Mesothelial cell of epicardium (in vitro differentiated cells): ENCODE measurements at places on chromosomes 3 and 15. TPM values are rescaled to one million over a fixed set of nuclear protein-coding genes. Genes with fewer than 3 reads are reported as not detected.

SYNPR gene
- 3.7 to 3.8 TPM (median 3.7 TPM) in 3 replicates for total RNA-seq

- no peak for DNase-seq
- no peaks in the 10 kb centered on the region for H3K4me1 ChIP-seq
- no peak overlapping the region for H3K4me3 ChIP-seq
Observed at GRCh38 chr3:13393427-13394360, 26.4 kb downstream of the NUP210 start.

BCL2A1 gene
- total RNA-seq = 0.23 to 0.71 TPM (median 0.49 TPM) in 3 replicates

GABRG3 gene
- total RNA-seq = 2.5 to 3.1 TPM (median 3.0 TPM) in 3 replicates

DNA sequence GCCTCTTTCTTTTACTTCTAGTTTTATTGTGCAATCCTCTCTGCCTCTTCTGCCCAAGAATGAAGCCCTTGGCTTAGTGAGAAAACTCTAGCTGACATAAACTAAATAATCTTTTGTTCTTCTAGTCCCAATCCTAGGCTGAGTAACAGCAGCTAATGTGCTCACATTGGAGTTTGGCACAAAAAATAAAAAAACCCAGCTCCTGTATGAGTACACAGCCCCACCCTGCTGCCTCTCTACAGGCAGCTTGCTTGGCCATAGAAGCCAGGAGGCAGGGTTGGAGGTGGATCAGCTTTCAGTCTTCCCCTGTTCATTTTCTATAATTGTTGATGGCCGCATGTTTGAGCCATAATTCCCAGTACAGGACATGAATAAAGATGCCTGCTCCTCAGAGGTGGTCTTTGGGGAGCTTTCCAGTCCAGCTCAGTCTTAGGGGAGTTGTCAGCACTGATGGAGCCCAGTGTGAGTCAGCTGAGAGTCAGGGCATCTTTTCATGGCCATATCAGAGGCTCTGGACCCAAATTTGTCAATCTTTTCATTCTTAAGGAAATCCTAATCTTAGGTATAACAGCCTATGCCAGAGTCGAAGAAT, 46.7 kb downstream of the RTP1 start:
- no peaks in the 10 kb centered on the region for H3K4me1 ChIP-seq
- H3K27ac ChIP-seq = no peak overlapping the region
- no peak for DNase-seq
- no peak overlapping the region for H3K4me3 ChIP-seq
- peaks cover 10% of the 10 kb centered on the region for H3K27me3 ChIP-seq

GPR160 gene
- total RNA-seq = 0.44 to 1.0 TPM (median 0.45 TPM) in 3 replicates

GRCh38 chr3:101102678-101103296, 109.6 kb upstream of the ABI3BP start:
- H3K4me1 ChIP-seq = no peaks in the 10 kb centered on the region
- H3K36me3 ChIP-seq = no peaks in the 10 kb centered on the region
- no peak for DNase-seq
- H3K4me3 ChIP-seq = no peak overlapping the region

GUCA1C gene
- not detected in 3 replicates for total RNA-seq

GRCh38 chr3:45123581-45124269, 22.5 kb downstream of the CDCP1 start:
- DNase-seq = no peak
- peaks cover 7% of the 10 kb centered on the region for H3K4me1 ChIP-seq
- no peak overlapping the region for H3K27ac ChIP-seq
- no peaks in the 10 kb centered on the region for H3K36me3 ChIP-seq
- no peak overlapping the region for H3K4me3 ChIP-seq
- no peaks in the 10 kb centered on the region for H3K27me3 ChIP-seq

DNA sequence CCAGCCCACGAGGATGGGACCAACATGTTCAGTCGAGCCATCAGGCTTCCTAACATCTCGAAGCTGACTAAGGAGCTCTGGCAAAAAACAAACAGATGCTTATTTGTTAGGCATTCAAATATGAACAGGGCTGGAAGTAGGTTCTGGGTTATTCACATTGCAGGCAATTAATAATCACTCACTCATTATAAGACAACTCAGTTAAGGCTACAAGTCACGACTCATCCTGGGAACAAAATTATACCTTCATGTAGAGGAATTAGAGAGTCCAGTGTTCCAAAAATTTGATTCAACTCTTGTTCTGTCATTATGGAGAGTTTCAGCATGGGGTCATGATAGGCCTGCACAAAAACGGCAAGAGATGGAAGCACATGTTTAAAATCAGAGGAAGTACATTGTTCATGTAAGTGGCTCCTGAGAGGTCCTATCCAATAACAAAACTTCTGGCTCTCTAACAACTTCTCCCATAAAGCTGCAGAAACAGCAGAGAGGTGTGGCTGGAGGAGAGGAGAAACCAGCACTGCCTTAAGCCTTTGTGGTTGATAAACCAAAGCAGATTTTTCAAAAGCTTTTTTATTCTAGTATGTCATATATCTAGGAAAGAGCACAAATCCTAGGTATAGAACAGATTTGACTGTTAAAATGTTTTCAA, 50.6 kb downstream of the ARHGEF3 start:
- H3K4me1 ChIP-seq = peaks cover 5% of the 10 kb centered on the region
- no peaks in the 10 kb centered on the region for H3K27me3 ChIP-seq
- H3K27ac ChIP-seq = peak overlapping the region; percentile 12
- H3K36me3 ChIP-seq = peaks cover 39% of the 10 kb centered on the region
- no peak for DNase-seq
- H3K4me3 ChIP-seq = no peak overlapping the region

FGD5 gene
- total RNA-seq = 3.2 to 3.5 TPM (median 3.4 TPM) in 3 replicates

FETUB gene
- total RNA-seq = not detected in 3 replicates

MASP1 gene
- total RNA-seq = 1.4 to 2.4 TPM (median 1.5 TPM) in 3 replicates

DNA sequence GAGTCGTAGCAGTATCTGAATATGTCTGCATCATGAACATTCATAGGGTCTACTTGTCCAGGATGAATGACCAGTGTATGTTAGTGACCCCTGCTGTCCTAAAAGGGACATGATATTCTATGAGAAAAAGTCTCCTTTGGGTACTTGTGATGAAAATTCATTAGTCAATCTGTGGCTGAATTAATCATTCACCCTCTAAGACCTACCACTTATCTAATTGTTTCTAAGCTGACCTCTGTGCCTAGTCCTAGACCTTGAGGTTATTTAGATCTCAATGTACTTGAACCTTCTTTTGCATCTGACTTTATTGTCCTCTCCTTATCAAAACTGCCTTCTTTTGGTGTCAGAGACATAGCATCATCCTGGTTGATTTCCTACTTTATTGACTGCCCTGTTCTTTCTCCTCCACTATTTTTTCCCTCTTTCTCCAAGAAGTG, 799.3 kb downstream of the DIPK2A start:
- DNase-seq = no peak
- H3K27ac ChIP-seq = no peak overlapping the region
- H3K27me3 ChIP-seq = no peaks in the 10 kb centered on the region
- peaks cover 20% of the 10 kb centered on the region for H3K4me1 ChIP-seq
- H3K4me3 ChIP-seq = no peak overlapping the region

PLA1A gene
- total RNA-seq = not detected in 3 replicates

- no peaks in the 10 kb centered on the region for H3K4me1 ChIP-seq
- H3K4me3 ChIP-seq = no peak overlapping the region
- no peaks in the 10 kb centered on the region for H3K27me3 ChIP-seq
- H3K36me3 ChIP-seq = peaks cover 7% of the 10 kb centered on the region
Observed at GRCh38 chr3:174159604-174160003, 699.5 kb upstream of the NAALADL2 start.

DNA sequence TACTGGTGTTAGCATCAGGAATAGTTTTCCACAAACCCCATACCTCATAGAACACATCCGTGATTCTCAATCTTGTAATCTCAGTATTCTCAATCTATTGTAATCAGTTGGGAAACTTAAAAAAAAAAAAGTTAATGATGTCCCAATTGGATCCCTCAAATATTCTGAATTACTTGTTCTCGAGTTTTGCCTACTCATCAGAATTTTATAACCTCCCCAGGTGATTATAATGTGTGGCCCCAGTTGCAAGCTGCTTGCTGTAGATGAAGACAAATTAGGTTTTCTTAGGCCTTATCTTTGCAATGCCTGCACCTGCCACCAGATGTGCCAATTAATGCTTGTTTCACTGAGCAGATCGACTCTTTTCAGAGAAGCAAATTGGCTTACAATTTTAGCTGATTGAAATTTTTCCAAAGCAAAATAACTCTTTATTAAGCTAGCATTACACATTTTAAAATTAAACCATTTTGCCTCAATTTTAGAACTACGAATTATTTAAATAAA, 19.0 kb upstream of the DIPK2A start:
- no peaks in the 10 kb centered on the region for H3K4me1 ChIP-seq
- H3K27me3 ChIP-seq = no peaks in the 10 kb centered on the region
- H3K27ac ChIP-seq = no peak overlapping the region
- no peaks in the 10 kb centered on the region for H3K36me3 ChIP-seq
- DNase-seq = no peak

MCTP2 gene
- total RNA-seq = 11.9 to 13.3 TPM (median 12.8 TPM) in 3 replicates

DNA sequence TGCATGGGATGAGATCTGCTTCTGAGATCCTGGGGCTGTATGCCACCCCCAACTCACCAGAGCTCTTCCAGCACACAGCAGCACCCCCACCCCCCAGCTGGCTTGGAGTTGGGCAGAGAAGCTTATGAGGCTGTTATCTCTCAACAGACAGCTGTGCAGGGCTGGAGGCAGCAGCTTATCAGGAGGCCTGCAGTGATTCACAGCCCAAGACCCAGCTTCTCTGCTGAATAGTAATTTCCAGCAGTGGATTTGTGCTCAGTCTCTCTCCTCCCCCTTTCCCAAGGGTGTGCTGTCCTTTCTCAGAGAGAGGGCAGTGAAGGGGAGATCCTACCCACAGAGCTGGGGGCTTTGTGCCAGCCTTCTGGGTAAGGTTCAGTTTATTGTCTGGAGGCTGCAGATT, 2.1 kb downstream of the RPP25 start:
- H3K36me3 ChIP-seq = no peaks in the 10 kb centered on the region
- peaks cover 31% of the 10 kb centered on the region for H3K4me1 ChIP-seq
- H3K27ac ChIP-seq = peak overlapping the region; percentile 73
- H3K4me3 ChIP-seq = peak overlapping the region; percentile 56
- no peak for DNase-seq
- H3K27me3 ChIP-seq = peaks cover 48% of the 10 kb centered on the region

ASB14 gene
- not detected in 3 replicates for total RNA-seq

GRCh38 chr3:163577271-163577670, 1501.0 kb downstream of the SI start:
- H3K4me3 ChIP-seq = no peak overlapping the region
- H3K36me3 ChIP-seq = no peaks in the 10 kb centered on the region
- DNase-seq = no peak
- H3K27me3 ChIP-seq = no peaks in the 10 kb centered on the region
